ENCODE measurements at places on chromosomes 6 and 20. TPM values are rescaled to one million over a fixed set of nuclear protein-coding genes. Genes with fewer than 3 reads are reported as not detected.

Gene HTR1E
- 1.1 TPM for polyA plus RNA-seq

Gene RBPJL
- polyA plus RNA-seq: not detected

Gene TGM2
- polyA plus RNA-seq: 19.8 TPM

Gene CLDN20
- not detected for polyA plus RNA-seq

Gene FOXC1
- polyA plus RNA-seq: 6.5 TPM

Gene MED23
- 11.2 TPM for polyA plus RNA-seq

Gene PTK6
- 0.08 TPM for polyA plus RNA-seq

Gene C6orf58
- not detected for polyA plus RNA-seq

Gene IFT52
- polyA plus RNA-seq: 55.0 TPM

Gene DSTN
- 1,033 TPM for polyA plus RNA-seq

Gene TCF19
- polyA plus RNA-seq: 7.1 TPM

Gene CFAP61
- polyA plus RNA-seq: 0.75 TPM

Gene RIOK1
- polyA plus RNA-seq: 17.3 TPM

Gene NKX2-2
- polyA plus RNA-seq: not detected

Gene LAMA2
- 67.6 TPM for polyA plus RNA-seq

Gene CLPSL1
- not detected for polyA plus RNA-seq

Gene GABRR2
- 0.70 TPM for polyA plus RNA-seq

Gene KCNQ2
- not detected for polyA plus RNA-seq

Gene EYA2
- 4.3 TPM for polyA plus RNA-seq

Gene BPIFB1
- not detected for polyA plus RNA-seq

Gene TSBP1
- not detected for polyA plus RNA-seq

Gene CBLN4
- 0.77 TPM for polyA plus RNA-seq

Gene PAQR8
- 24.1 TPM for polyA plus RNA-seq

Gene HLA-DRB5
- 0.41 TPM for polyA plus RNA-seq

Gene TMEM244
- polyA plus RNA-seq: not detected

Gene SAMD3
- polyA plus RNA-seq: 2.7 TPM

Gene ARFGEF3
- polyA plus RNA-seq: 0.27 TPM

Gene TGM3
- polyA plus RNA-seq: 0.20 TPM

Gene RMND1
- 20.4 TPM for polyA plus RNA-seq

Gene C4A
- 114 TPM for polyA plus RNA-seq

Gene TRIM40
- not detected for polyA plus RNA-seq

Gene L3MBTL1
- 8.3 TPM for polyA plus RNA-seq

Gene GFRAL
- polyA plus RNA-seq: not detected

Gene GSTA2
- 2.0 TPM for polyA plus RNA-seq

Gene ELOVL4
- 1.8 TPM for polyA plus RNA-seq

Gene HMGCLL1
- polyA plus RNA-seq: 0.39 TPM
